Body of pancreas (tissue), 4 donors: ENCODE measurements at places on chromosomes 3 and 15.

DNA sequence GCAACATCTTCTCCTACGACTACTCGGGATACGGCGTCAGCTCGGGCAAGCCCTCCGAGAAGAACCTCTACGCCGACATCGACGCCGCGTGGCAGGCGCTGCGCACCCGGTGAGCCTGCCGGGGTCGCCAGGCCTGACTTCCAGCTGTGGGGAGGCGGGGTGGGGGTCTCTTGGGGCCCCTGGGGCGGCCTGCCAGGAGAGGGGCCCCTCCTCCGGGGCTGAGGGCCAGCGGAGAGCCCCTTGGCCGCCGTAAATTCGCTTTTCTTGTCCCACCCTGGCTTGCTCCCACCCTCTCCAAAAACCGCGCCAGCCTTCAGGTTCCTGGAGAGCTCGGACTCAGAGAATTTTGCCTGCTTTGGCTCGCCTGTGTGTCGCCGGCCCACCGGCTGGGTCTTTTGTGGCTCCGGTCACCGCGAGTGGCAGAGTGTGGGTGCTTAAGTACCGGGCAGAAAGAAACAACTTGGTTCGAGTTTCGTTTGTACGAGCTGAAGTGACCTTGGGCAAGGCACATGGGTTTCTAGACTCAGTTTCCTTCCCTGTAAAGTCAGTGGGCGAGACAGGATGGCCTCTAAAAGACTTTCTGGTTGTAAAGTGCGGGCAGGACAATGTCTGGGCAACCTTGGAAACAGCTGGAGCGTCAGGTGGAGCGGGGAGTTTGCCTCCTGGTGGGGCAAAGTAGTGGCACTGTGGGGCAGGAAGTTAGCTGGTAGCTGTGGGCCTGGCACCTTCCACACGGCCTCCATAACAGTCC lies 976 bp downstream of the ABHD17C start:
- DNase-seq: peak; percentile 48
- no peaks in the 10 kb centered on the region for H3K36me3 ChIP-seq
- peak overlapping the region; percentile 38 for H3K27ac ChIP-seq
- peak overlapping the region; percentile 54 for H3K4me3 ChIP-seq
- peaks cover 27% of the 10 kb centered on the region for H3K4me1 ChIP-seq
- H3K27me3 ChIP-seq: no peaks in the 10 kb centered on the region

DNA sequence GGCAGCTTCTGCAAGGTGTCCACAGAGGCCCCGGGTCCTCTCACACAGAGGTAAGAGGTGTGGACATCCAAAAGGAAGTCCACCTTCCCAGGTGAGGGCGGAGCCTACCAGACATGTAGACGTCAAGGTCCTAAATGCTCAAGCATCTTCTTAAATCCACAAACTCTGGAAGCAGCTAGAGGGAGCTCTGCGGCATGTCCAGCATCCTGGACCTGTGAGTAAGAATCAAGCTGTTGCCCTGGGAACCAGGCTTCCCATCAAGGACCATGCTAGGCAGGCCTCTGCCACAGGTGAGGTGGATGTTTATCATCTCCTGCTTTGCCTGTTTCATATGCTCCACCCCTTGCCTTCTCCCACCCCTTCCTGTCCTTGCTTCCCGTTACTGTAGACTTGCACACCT lies 368.2 kb downstream of the GABRG3 start:
- no peaks in the 10 kb centered on the region for H3K4me1 ChIP-seq
- H3K27me3 ChIP-seq: no peaks in the 10 kb centered on the region
- DNase-seq: no peak
- H3K27ac ChIP-seq: no peak overlapping the region
- no peak overlapping the region for H3K4me3 ChIP-seq
- H3K36me3 ChIP-seq: no peaks in the 10 kb centered on the region

- H3K36me3 ChIP-seq: no peaks in the 10 kb centered on the region
- H3K4me1 ChIP-seq: no peaks in the 10 kb centered on the region
Measured at GRCh38 chr3:8851703-8852102, 82.3 kb upstream of the OXTR start.

GRCh38 chr3:114624047-114624445 lies 330.2 kb downstream of the TIGIT start:
- H3K4me3 ChIP-seq: no peak overlapping the region
- no peaks in the 10 kb centered on the region for H3K36me3 ChIP-seq
- no peaks in the 10 kb centered on the region for H3K27me3 ChIP-seq
- peaks cover 20% of the 10 kb centered on the region for H3K4me1 ChIP-seq
- DNase-seq: peak; percentile 24
- peak overlapping the region; percentile 71 for H3K27ac ChIP-seq

- no peak overlapping the region for H3K27ac ChIP-seq
- H3K27me3 ChIP-seq: no peaks in the 10 kb centered on the region
- no peaks in the 10 kb centered on the region for H3K36me3 ChIP-seq
Measured at GRCh38 chr15:85019815-85020590, 38.3 kb downstream of the PDE8A start.

DNA sequence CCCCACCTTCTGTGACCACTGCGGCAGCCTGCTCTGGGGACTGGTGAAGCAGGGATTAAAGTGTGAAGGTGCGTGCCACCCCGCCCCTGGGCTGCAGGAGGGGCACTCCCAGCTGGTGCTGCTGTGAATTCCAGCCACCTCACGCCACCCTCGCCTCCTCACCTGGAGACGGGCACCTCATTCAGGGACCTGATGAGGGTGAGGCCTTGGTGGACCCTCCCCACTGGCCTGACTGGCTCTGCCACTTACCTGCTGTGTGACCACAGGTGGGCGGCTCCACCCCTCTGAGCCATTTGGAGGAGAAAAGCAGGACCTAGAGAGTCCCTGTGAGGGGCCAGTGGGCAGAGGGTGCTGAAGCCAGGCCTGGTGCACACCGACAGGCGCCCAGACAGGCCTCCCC lies 22.5 kb downstream of the PRKCD start:
- no peak overlapping the region for H3K27ac ChIP-seq
- DNase-seq: no peak
- H3K4me1 ChIP-seq: no peaks in the 10 kb centered on the region
- no peak overlapping the region for H3K4me3 ChIP-seq
- peaks cover 20% of the 10 kb centered on the region for H3K36me3 ChIP-seq
- H3K27me3 ChIP-seq: no peaks in the 10 kb centered on the region

GRCh38 chr3:50130436-50130835 lies 24.7 kb upstream of the SEMA3F start:
- H3K4me1 ChIP-seq: peaks cover 16% of the 10 kb centered on the region
- no peak overlapping the region for H3K4me3 ChIP-seq
- no peak for DNase-seq

GRCh38 chr3:3074551-3075257 lies 35.5 kb downstream of the IL5RA start:
- H3K27me3 ChIP-seq: no peaks in the 10 kb centered on the region
- H3K27ac ChIP-seq: no peak overlapping the region
- H3K36me3 ChIP-seq: no peaks in the 10 kb centered on the region
- no peak for DNase-seq

GRCh38 chr3:13075318-13075717 lies 2.1 kb upstream of the IQSEC1 start:
- H3K36me3 ChIP-seq: no peaks in the 10 kb centered on the region
- DNase-seq: no peak
- H3K27me3 ChIP-seq: no peaks in the 10 kb centered on the region

GRCh38 chr3:6644070-6644929 lies 216.6 kb upstream of the GRM7 start:
- no peaks in the 10 kb centered on the region for H3K27me3 ChIP-seq
- H3K4me3 ChIP-seq: no peak overlapping the region
- H3K27ac ChIP-seq: no peak overlapping the region
- no peaks in the 10 kb centered on the region for H3K4me1 ChIP-seq
- no peaks in the 10 kb centered on the region for H3K36me3 ChIP-seq

GRCh38 chr3:123749711-123750110 lies 134.4 kb downstream of the MYLK start:
- peak overlapping the region; percentile 64 for H3K27ac ChIP-seq
- no peak for DNase-seq
- no peaks in the 10 kb centered on the region for H3K27me3 ChIP-seq

DNA sequence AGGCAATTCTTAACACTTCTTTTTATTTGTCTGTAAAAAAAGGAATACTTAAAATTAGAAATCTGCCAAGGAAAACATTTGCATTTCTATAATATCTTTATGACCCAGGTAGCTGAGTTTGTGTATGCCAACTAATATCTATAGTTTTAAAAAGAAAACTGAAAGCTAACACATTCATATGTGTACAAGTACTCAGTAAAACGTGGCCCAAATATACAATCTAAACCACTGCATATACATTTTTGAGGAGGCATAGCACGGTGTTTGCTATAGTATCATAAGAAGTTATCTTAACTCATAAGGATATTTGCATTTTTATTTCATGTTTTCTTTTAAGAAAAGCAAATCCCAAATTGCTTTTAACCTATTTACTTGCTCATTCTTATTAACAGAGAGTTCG lies 172.7 kb downstream of the ZBTB20 start:
- no peak overlapping the region for H3K4me3 ChIP-seq
- no peaks in the 10 kb centered on the region for H3K27me3 ChIP-seq
- H3K27ac ChIP-seq: no peak overlapping the region
- H3K36me3 ChIP-seq: no peaks in the 10 kb centered on the region

- H3K36me3 ChIP-seq: no peaks in the 10 kb centered on the region
- H3K4me3 ChIP-seq: no peak overlapping the region
- DNase-seq: peak; percentile 39
- no peaks in the 10 kb centered on the region for H3K27me3 ChIP-seq
Measured at GRCh38 chr3:96863129-96863740, 48.8 kb downstream of the EPHA6 start.

GRCh38 chr3:18670759-18671158 lies 245.6 kb upstream of the SATB1 start:
- DNase-seq: no peak
- no peaks in the 10 kb centered on the region for H3K36me3 ChIP-seq
- no peaks in the 10 kb centered on the region for H3K27me3 ChIP-seq
- H3K27ac ChIP-seq: no peak overlapping the region
- H3K4me3 ChIP-seq: no peak overlapping the region

GRCh38 chr15:47184908-47185801 lies 532.1 kb upstream of the SEMA6D start:
- peaks cover 25% of the 10 kb centered on the region for H3K4me1 ChIP-seq
- no peaks in the 10 kb centered on the region for H3K36me3 ChIP-seq
- peak overlapping the region; percentile 33 for H3K4me3 ChIP-seq
- H3K27me3 ChIP-seq: no peaks in the 10 kb centered on the region
- H3K27ac ChIP-seq: peak overlapping the region; percentile 27
- DNase-seq: no peak

- H3K36me3 ChIP-seq: no peaks in the 10 kb centered on the region
- H3K4me1 ChIP-seq: no peaks in the 10 kb centered on the region
- H3K27ac ChIP-seq: no peak overlapping the region
Measured at GRCh38 chr3:179309225-179310078, 13.4 kb upstream of the ZNF639 start.

DNA sequence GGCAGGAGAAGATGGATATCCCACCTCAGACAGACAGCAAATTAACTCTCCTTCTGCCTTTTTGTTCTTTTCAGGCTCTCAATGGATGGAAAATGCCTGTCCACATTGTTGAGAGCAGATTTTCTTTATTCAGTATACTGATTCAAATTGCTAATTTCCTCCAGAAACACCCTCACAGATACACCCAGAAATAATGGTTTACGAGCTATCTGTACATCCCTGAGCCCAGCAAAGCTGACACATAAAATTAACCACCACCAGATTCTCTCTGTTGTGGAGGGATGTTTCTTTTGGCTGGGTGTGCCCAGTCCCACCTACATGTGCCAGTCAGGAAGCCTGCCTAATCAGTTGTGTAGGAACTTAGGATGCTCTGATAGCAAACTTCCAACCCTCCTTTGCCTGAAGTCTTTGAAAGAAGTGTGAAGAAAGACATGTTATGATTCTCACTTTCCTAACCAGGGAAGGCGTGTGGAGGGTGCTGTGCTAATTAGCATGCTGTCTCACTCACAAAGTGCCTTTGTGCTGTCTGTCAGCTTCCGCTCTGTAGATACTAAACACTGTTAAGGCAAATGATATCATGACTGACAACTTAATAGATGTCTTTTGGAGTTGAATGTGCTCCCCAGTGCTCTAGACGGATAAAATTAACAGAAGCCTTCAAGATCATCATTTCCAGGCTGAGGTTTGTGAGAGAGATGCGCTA lies 208.5 kb downstream of the CLSTN2 start:
- H3K36me3 ChIP-seq: no peaks in the 10 kb centered on the region
- no peak overlapping the region for H3K4me3 ChIP-seq
- H3K27me3 ChIP-seq: no peaks in the 10 kb centered on the region
- H3K27ac ChIP-seq: no peak overlapping the region
